ENCODE measurements at places on chromosomes 6 and 20.

- no peak for DNase-seq
These were observed 370.1 kb upstream of the MMS22L start for GRCh38 chr6:97653076-97653475.

DNA sequence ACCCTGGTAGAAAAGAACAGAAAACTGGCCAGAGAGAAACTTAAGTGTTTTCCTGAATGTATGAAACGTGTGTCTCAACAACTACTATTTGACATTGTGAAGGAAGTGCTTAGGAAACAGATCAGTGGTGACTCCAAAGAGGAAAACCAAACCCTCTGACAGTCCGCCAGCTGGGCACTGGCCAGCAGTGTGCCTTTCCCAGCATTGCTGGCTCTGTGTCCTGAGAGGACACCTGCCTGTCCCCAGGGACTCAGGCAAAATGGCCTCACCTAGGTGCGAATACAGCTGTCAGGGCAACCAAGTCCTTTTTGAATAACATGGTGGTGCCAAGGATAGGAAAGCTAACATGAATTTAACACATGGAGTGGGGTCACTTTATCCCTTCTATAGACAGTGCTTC is 72.5 kb downstream of the NDUFAF5 start:
- DNase-seq, result no peak

DNA sequence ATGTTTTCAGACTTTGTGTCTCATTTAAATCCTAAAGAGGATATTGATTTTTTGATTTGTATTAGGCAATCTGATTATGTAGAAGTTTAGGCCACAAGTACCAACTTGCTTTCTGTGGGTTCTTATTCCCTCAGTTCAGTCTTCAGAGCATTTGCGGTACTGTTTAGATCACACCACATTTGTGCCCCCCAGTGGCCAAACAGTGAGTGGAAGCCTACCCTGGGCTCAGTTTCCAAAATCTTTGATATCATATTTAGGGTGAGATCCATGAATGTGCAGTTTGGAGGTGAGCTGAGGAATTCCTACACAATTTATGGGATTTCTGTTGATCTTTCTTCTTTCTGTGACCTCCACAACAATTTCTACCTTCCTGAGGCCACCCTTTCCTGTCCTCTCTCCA is 92.3 kb upstream of the FUT9 start:
- DNase-seq, result no peak

DNA sequence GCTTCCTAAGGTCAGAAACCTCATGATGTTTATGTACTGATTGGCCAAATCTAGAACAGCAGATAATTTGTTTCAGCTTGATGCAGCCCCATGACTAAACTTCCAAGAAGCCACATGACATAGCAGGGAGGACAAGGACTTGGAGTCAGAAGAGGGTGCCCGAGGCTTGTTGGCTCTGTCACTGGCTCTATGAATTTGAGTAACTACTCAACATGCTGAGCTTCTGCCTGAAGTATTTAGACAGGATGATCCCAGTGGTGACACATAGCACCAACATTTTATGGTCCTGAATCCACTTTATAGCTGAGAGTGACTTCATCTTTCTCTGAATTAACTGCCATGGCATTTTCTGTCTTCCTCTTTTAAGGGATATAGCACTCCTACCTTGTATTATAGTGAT is 13.5 kb upstream of the TBX18 start:
- no peak for DNase-seq

DNA sequence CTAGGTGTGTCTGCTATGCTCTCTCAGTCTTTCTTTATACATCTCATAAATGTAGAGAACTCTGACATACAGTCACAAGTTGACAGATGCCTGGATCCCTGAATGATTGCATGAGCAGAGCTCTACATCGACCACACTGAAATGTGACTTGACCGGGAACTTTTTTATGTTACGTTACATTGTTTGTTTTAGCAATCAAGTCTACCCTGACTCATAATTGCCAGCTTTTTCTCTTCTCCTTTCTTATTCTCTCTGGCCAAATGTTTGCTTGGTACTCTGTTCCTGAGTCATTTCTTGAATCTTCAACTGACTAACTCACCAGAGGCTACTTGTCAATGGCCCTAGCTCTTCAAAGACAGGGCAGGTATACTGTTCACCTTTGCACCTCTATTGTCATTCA is 213.6 kb upstream of the DTNBP1 start:
- no peak for DNase-seq

DNA sequence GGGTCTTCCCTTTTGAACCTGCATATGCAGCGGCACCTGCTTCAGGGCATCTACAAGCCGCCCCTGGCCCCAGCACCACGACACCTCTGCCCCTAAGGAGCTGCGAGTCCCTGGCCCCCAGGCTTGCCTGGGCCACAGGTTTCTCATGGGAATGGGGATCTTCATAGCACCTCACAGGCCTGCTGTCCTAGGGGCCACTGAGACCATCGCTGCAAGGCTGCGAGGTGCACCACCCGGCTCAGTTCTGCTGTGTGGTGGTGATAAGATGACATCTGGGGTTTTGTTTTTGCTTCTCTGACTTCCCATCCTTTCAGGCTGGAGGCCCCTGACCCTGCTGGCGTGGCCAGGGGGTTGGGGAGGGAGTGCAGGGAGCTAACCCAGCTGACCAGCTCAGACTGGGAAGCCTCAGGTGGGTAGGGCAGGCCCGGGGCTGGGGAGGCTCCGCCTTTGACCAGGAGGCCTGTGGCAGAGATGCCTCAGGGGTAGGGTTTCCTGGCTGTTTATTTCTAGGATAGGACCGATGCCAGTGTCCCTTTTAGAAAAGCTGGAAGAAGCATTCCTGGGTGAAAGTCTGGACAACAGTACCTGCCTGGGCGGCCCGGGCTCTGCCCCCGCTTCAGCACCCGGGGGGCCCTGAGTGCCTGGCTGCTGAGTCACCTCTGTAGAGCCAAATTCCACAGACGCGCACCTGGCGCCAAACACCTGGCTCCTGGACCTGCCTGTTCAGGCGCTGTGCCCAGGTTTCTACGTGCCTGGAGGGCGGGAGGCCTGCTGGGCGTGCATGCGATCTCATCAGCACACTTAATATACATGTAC is 264.7 kb downstream of the DLL1 start:
- peak; percentile 51 for DNase-seq

- no peak for DNase-seq
These were observed 45.5 kb upstream of the GLP1R start for GRCh38 chr6:39003072-39003471.

DNA sequence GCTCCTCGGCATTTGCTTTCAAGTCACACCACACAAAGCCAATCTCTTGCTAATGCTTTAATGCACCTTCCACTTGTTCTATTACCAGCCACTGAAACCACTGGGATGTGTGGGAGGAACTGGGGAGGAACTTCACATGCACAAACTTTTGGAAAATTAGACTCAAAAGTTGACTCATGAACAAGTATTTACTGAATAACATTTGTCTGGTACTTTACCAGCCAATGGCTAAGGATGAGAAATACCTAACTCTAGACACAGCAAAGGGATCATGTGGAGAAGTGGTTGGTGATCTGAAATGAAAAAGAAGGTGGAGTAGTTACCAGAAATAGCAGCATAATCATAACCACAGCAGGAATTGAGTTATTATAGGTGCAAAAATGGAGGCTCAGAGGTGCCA is 554.0 kb upstream of the NOX3 start:
- no peak for DNase-seq

DNA sequence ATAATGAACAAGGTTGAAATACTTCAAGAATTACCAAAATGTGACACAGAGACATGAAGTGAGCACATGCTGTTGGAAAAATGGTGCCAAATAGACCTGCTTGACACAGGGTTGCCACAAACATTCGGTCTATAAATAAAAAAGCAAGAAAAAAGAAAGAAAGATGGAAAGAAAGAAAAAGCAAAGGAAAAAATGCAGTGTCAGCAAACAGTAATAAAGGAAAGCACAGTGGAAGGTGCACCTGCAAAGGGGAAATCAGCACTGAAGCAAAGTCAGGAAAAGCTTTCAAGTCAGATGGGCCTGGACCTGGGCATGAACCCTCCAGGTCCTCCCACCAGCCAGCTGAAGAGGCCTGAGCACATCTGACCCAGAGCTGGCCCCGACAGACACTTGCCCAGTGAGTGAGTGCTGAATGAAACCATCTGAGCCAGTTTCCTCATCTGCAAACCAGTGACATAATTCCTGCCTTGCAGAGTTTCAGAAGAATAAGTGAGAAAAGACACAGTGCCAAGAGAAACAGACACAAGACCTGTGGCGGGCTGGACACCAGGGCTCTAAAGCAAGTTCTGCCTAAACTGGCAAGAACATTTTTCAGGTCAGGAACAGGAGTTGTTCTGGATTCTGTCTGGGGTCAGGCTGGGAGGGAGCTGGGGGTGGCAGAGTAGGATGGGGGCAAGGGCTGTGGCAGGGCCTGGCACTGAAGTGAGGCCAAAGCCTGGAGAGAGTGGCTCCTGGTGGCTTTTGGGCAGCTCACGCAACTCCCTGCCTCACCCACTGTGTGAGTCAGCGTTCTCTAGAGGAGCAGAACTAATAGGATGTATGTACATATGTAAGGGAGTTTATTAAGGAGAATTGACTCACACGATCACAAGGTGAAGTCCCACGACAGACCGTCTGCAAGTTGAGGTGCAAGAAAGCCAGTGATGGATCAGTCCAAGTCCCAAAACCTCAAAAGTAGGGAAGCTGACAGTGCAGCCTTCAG is 23.9 kb upstream of the MICB start:
- no peak for DNase-seq

DNA sequence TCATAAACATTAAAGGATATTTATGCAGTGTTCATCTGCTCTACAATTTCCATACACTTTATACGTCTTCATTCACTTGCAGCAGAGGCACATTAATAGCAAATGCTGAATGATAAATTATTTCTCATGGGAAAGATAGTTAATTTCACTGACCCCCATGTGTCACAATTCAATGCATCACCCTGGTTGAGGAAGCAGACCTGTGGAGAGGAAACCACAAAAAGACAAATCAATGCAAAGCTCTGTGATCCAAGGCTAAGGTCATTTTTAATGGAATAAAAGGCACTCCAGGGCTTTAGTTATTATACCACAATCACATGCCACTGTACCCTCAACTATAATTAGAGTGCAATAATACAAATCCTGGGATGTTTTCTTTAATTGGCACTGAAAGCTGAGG is 40.3 kb upstream of the TENT5A start:
- no peak for DNase-seq

- no peak for DNase-seq
These were observed at the start of gene GRM4 for GRCh38 chr6:34146021-34146782. GRM4 (minus strand) TSS chr6:34146087; CDS start chr6:34133496, 12,591 bp downstream.

GRCh38 chr20:50385733-50386640 is 124.2 kb upstream of the PTPN1 start:
- no peak for DNase-seq

GRCh38 chr6:151059612-151060095 is 180.1 kb upstream of the AKAP12 start:
- no peak for DNase-seq

DNA sequence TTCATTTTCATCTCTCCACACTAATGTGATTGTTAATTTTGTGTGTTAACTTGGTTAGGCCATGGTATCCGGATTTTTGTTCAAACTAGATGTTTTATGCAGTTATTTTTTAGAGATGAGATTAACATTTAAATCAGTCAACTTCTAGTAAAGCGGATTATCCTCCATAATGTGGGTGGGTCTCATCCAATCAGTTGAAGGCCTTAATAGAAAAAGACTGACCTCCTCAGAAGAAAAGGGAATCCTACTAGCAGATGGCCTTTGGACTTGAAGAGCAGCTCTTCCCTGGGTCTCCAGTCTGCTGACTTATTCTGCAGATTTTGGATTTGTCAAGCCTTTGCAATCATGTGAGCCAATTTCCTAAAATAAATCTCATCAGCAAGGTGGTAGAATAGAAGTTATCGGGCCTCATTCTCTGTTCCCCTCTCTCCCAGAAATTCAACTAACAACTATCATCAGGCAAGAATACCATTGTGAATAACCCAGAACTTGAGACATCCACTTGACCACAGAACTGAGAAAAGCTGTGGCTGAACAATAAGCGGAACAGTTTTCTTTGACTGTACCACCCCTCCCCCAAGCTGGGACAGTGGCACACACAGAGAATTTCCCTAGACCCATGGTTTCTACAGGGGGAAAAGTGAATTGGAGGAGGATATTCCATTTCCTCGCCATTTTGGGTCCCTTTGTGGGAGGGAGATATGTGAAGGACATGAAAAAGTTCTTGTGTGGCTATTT is 323.0 kb downstream of the UTRN start:
- no peak for DNase-seq

DNA sequence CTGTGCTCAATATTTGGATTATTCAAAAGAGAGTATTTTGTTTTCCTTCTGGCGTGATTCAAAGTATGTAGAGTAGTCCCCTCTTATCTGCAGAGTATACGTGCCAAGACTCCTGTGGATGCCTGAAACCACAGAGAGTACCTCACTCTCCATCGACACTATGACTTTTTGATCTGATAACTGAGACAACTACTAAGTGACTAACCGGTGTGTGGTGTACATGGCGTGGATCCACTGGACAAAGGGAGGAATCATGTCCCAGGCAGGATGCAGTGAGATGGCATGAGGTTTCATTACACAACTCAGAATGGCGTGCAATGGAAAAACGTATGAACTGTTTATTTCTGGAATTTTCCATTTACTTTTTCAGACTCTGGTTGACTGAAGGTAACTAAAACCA is 112.2 kb upstream of the PDE7B start:
- no peak for DNase-seq

- DNase-seq, result no peak
These were observed 18.5 kb downstream of the FRMD1 start for GRCh38 chr6:168060521-168060931.

- no peak for DNase-seq
These were observed 284.2 kb downstream of the DOK5 start for GRCh38 chr20:54759589-54759988.

DNA sequence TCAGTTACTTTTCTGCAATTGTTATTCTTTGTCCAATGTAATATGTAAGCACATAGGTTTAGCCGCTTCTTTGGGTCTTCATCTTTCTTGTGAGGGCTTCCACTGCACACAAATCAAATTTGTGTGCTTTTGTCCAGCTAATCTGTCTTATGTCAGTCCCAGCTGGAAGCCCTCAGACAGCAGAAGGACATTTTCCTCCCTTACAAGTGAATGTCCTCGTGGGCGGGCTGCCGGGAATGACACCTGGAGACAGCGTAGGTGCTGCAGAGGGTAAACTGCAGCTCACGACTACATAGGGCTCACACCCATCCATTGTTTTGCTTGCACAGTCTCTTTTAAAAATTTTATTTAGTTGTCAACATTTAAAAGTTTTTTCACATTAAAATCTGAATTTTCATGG is 24.6 kb upstream of the PPP1R14C start:
- DNase-seq, result no peak

GRCh38 chr20:17662333-17663039 is 19.6 kb downstream of the RRBP1 start:
- no peak for DNase-seq
